ENCODE measurements at places on chromosomes 2 and 18. TPM values are rescaled to one million over a fixed set of nuclear protein-coding genes. Genes with fewer than 3 reads are reported as not detected.

DNA sequence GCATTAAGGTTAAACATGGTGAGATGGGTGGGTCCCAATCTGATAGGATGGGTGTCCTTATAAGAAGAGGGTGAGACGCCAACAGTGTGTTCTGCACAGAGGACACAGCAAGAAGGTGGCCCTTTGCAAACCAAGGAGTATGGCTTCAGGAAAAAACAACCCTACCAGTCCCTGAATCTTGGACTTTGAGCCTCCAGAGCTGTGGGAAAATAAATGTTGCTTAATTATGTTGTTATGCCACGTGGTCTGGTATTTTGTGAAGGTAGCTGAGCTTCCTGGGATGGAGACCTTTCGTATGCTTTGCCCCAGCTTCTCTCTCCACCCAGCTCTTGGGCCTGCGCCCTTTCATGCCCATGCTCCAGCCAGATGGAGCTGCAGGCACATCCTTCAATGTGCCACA lies 114.2 kb upstream of the EPC2 start:
- no peak overlapping the region for H3K27ac ChIP-seq
- no peaks in the 10 kb centered on the region for H3K27me3 ChIP-seq
- DNase-seq = no peak
- no peak overlapping the region for H3K4me3 ChIP-seq

DNA sequence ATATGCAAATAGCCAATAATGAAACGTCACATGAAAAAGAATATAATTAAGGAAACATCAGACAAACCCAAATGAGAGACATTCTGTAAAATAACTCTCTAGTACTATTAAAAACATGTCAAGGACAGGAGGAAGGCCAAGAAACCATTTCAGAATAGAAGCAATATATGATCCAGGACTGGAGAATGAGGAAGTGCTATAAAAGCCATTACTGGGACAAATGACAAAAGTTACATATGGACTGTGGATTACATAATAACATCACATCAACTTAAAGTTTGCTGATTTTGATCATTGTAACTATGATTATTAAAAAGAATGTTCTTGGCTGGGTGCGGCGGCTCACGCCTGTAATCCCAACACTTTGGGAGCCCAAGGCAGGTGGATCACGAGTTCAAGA lies 81.3 kb downstream of the CRACDL start:
- no peaks in the 10 kb centered on the region for H3K36me3 ChIP-seq
- no peaks in the 10 kb centered on the region for H3K4me1 ChIP-seq
- DNase-seq = no peak
- no peak overlapping the region for H3K4me3 ChIP-seq
- H3K27ac ChIP-seq = no peak overlapping the region

The LIPG gene
- 8.2 TPM for total RNA-seq

The RMDN2 gene
- 2.4 TPM for total RNA-seq

The ANKRD29 gene
- total RNA-seq = 0.76 TPM

All from pancreas (tissue), 10 donors.